Mesenchymal stem cell (in vitro differentiated cells and primary cell): ENCODE measurements at places on chromosomes 1 and 21.

- peak; percentile 22 for DNase-seq
Measured at GRCh38 chr1:56958526-56958925, 7.3 kb downstream of the C8B start.

GRCh38 chr1:30788580-30789387 lies 31.2 kb upstream of the LAPTM5 start:
- no peak for DNase-seq

DNA sequence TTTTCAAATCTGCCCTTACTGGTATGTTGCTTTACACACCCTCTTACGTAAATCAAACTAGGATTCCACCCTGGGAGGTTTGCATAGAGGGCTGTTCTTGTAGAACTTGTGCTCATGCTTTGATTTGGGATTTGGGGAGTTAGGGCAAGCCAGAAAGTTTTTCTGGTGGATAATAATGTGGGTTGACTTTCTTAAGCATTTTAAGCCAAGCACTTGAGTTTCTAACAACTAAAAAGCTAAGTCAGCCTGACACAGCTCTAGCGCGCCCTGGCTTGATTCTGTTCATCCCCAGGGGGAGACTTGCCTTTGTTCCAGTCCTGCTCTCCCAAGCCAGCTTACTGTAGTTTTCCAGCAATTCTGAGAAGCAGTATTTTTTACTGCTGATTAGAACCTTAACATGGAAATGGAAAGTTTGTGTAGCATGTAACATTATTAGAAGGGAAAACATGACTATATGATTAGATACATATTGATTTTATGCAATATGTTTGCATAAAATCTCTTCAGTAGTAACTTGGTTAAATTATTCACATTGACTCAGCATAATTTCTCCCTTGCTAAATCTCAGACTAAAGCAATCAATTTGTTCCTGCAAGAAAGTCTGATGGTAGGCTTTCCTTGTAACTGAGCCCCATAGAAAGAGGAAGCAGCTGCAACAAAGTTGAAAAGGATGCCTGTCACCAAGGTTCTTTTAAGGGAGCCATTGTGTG lies 11.0 kb upstream of the PGD start:
- DNase-seq = peak; percentile 66

GRCh38 chr1:170932236-170932635 lies 3.1 kb upstream of the MROH9 start:
- no peak for DNase-seq

DNA sequence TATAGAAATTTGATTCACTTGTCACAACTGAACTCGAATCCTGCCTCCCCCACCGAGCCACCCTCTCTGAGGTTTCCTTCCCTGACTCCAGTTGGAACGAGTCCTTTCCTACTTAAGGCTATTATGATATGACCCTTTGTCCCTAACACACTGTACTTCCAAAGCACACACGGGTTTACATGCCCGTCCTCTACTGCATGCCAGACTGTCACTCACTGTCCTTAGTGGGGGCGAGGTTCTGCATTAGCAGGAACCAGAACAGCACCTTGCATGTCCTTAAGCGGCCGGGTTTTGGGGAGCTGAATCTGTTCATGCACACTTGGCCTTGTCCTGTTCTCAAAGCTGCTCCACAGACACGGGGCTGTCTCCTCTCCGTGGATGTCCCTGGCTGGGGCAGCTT lies 164.6 kb upstream of the KCNJ6 start:
- no peak for DNase-seq

DNA sequence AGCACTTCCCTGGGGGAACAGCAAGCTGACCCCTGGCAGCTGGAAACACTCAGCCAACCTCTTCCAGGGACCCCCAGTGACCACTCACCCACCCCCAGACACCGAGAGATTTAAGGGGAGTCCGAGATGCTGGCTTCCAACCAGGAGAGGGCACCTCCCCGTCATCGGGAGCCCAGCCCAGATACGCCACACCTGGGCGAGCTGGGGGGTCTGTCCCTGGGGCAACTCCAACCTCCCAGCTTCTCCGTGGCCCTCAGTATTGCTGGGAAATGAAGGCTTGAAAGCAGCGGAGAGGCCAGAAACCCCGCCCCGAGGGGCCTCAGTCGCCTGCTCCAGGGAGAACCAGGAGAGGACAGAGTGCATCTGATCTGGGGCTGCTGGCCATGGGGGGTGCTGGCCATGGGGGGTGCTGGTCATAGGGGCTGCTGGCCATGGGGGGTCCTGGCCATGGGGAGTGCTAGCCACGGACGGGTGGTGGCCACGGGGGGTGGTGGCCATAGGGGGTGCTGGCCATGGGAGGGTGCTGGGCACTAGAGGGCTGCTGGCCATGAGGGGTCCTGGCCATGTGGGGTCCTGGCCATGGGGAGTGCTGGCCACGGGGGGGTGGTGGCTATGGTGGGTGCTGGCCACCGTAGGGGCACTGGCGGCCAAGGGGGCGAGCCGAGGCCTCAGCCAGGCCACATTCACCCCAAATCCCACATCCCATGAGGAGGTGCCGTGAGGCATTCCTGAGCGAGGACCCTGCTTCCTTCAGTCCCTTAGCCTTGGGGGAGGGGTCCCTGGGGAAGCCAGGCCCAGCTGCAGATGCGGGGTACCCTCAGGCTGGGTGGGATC lies 61.5 kb upstream of the TTC34 start:
- no peak for DNase-seq

- peak; percentile 95 for DNase-seq
Measured at GRCh38 chr1:41862384-41863221, 56.1 kb downstream of the HIVEP3 start.

DNA sequence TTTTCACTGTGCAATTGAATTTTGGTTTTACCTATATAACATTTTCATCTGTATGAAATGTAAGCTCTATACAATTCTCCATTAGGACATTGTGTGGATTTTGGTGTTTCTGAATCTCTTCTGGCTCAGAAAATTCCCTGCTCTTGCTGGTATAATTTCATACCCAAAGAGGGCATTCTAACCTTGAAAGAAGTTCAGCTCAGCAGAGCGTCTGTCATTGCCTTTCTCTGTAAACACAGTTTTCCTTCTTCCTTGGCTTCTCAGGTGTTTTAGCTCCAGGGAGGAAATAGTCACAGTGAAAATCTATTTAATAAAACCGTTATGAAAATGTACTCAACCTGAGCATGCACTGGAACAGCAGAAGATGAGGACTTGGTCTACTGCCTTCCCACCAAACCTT lies 16.0 kb downstream of the DISC1 start:
- DNase-seq = no peak

DNA sequence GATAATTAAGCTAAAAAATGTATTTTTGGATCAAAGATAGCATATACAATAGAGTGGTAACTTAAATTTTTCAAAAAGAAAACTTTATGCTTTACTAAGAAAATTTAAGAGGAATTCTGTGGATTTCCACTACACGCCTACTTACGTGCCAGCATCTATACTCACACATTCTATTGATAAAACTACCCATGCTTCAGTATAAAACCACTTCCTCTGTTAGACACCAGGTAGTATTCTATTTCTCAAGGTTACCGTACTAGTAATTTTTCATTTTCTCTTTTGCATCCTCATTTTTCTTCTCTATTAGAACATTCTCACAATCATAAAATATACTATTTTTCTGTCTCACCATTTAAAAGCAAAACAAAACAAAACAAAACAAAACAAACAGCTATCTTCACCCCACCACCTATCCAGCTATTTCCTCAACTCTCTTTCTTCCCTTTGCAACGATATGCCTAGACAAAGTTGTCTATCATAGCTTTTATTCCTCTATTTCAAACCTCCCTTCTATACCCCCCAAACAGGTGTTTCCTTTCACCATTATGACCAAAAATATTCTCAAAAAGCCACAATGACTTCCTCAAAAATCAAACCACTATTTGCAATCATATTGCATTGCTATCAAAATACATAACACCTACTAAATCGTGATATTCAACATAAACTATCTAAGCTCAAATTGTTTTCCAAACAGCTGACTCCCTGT lies 1652.0 kb downstream of the MRPL39 start:
- DNase-seq = no peak

DNA sequence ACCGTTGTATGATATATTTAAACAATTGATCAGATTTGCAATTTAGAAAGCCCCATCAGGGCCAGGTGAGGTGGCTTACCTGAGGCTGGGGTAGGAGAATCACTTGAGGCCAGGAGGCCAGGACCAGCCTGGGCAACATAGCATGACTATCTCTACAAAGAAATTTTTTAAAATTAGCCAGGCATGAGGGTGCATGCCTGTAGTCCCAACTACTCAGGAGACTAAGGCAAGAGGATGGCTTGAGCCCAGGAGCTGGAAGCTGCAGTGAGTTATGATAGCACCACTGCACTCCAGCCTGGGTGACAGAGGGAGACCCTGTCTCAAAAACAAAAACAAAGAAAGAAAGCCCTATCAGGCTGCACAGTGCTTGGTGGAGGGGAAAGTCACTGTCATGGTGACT lies 159.9 kb upstream of the RAB4A start:
- no peak for DNase-seq

DNA sequence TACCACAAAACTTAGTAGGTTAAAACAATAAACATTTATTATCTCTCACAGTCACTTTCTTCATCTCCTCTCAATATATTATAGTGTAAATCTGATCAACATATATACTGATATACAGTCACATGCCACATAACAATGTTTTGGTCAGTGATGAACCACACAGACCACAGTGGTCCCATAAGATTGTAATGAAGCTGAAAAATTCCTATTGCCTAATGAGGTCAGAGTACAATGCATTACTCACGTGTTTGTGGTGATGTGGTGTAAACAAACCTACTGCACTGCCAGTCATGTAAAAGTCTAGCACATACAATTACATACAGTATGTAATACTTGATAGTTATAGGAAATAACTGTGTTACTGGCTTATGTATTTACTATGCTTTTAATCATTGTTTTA lies 30.1 kb downstream of the OLFML3 start:
- peak; percentile 85 for DNase-seq

DNA sequence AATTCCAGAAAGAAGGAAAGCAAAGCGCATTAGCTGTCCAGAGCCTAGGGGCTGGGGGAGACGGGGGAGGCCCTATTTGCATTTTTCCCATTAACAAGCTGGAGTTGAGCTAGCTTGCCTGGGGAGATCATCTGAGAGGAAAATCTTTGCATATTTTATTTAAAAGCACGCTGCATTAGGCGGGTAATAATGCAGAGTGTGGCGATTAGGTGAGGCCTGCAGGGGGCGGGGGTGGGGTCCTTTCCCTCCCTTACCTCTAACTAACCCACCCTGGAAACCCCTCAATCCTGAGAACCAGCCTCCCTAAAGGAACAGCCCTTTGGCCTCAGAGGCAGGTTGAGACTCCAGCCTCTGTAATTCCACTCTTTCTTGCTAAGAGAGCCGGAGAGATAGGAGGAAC lies 16.2 kb downstream of the C1orf216 start:
- no peak for DNase-seq

DNA sequence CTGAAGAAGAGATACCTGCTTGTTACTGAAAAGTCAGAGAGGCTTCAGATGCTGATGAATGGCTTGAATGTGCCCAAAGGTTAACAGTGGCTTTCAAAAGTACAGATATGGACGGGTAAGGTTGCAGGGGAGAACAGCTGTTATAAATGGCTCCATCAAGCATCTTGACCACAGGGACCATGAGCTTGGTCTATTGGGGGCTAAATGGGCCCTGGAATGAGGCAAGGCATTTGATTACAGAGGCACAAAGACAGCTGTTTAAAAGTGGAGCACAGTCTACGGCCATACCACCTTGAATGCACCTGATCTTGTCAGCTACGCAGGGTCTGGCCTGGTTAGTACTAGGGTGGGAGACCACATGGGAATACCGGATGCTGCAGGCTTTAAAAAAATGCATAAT lies 48.3 kb downstream of the C1orf198 start:
- DNase-seq = no peak

- DNase-seq = peak; percentile 63
Measured at GRCh38 chr1:20551945-20552727, at the start of gene FAM43B. TSS of gene FAM43B (plus strand) at chr1:20552573. CDS start at chr1:20552974, 401 bp downstream.

GRCh38 chr21:42431196-42431595 lies 27.5 kb downstream of the UBASH3A start:
- DNase-seq = no peak

DNA sequence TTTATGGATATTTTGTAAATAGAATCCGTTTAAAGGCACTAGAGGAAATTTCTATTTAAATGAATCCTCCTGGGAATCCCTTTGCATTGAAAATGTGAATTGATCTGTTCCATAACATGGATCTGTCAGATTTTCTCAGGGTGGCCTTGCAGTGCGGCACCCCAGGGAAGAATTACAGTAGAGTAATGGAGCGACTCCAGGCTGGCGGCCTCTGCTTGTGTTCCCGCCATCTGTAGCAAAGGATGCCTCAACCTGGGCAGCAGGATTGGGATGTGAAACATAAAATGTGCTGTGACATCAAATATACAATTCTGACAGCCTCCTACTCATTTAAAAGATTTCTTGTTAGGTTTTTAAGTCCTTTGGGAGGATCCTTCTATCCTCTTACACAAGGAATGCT lies 115.9 kb downstream of the RHOU start:
- DNase-seq = no peak

- DNase-seq = no peak
Measured at GRCh38 chr21:34204481-34205439, 131.4 kb downstream of the MRPS6 start.

GRCh38 chr1:219269171-219269570 lies 95.5 kb downstream of the LYPLAL1 start:
- no peak for DNase-seq

- no peak for DNase-seq
Measured at GRCh38 chr1:211566431-211567025, 12.4 kb downstream of the SLC30A1 start.

DNA sequence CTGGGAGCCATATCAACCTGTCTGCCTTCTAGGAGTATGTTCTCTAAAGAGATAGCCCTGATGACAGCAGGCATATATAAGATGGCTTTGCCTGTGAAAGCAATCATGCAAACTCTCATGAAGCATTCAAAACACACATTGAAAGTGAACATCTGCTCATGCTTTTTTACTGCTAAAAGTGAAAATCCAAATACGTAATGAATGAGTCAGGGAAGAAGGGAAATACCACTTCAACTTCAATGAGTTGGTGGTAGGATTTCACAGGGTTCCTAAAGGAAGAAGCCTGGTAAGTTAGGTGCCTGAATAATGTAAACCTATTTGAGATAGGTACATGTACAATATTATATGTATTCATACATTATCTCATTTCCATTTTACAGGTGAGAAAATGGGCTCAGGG lies 50.5 kb upstream of the SLFNL1 start:
- peak; percentile 61 for DNase-seq

GRCh38 chr1:183585038-183585437 lies 5.2 kb downstream of the NCF2 start:
- DNase-seq = no peak

GRCh38 chr1:125064481-125064880 lies 3879.7 kb downstream of the SRGAP2C start:
- no peak for DNase-seq

DNA sequence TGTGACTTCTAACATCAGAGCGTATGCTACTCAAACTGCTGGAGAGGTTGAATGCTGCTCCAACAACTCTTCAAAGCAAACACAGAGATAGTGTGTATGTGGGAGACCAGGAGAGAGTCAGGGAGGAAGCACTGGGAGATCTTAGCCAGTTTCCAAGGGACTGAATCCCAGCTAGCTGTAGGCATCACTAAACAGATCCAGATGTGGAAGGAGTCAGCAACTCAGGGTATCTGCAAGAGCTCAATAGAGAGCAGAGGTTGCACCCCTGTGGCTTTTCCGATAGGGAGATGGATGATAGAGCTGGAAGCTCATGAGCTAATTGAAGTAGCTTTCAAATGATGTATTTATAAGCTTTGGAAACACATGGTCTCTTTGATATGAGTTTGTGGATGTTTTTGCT lies 168.9 kb upstream of the HOOK1 start:
- DNase-seq = no peak
